Kidney (tissue), 22 donors: ENCODE measurements at places on chromosomes 4 and X. TPM values are rescaled to one million over a fixed set of nuclear protein-coding genes. Genes with fewer than 3 reads are reported as not detected.

GRCh38 chrX:39309721-39310152 lies 508.5 kb downstream of the MID1IP1 start:
- no peak for DNase-seq

GRCh38 chr4:181550381-181550780 lies 692.8 kb upstream of the TENM3 start:
- DNase-seq, result no peak

DNA sequence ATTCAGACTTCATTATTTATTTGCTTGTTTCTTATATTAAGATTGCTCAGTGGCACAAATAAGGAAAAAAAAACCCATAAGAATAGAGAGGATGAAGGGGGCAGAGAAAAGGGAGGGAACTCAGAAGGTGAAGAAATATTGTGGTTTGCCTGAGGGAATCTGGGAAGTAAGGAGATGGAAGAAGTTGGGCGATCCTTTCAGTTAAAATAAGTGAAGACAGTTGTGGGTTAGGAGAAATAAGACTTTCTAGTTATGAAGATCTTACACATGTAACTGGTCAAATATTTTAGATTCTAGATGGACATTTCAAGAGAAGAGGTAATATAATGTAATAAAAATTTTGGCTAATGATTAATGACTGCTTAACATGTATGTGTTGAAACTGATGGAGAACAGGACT lies 138.7 kb upstream of the LIMCH1 start:
- no peak for DNase-seq

GRCh38 chrX:77450996-77451395 lies 3.8 kb downstream of the FGF16 start:
- no peak for DNase-seq

- no peak for DNase-seq
Measured at GRCh38 chrX:11407331-11408108, 114.3 kb downstream of the AMELX start.

Gene CLIC2
- polyA plus RNA-seq, result 7.3 TPM
